ENCODE measurements at places on chromosomes 1 and 21.

DNA sequence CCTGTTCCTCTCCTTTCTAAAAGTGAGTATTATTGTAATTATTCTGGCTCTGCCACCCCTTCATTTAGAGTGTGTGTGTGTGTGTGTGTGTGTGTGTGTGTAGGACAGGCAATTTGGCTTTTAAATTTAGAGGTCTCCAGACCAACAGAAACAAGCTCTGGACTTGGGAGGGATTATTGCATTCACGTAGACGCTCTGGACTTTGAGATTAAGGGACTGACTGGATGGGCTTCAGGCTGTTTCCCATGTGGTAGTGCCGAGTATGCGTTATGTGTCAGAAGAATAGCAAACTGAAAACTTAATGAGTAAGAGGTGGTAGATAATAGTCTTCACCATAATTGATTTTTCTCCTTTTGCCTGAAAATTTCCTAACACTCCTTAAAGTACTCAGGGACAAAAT, 281.9 kb downstream of the USP25 start:
- no peak for DNase-seq

DNA sequence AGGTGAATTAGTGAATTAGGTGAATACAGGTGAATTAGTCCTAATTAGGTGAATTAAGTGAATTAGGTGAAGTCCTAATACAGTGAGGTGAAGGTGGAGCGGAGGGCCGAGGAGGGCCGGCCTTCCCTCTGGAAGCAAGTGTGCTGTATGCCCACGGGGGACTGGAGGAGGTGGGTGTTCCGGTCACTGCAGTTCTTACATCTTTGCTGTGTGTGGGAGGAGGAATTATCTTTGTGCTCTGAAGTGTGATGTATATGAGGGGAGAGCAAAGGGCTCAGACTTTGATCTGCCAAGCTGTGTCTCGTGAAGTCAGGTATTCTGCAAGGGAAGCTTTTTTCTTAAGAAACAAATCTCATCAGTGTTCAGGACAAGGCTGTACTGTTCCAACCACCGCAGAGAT, 45.4 kb downstream of the AGPAT3 start:
- DNase-seq: no peak

- no peak for DNase-seq
These were observed 45.7 kb downstream of the SLC9A1 start for GRCh38 chr1:27109103-27109822.

DNA sequence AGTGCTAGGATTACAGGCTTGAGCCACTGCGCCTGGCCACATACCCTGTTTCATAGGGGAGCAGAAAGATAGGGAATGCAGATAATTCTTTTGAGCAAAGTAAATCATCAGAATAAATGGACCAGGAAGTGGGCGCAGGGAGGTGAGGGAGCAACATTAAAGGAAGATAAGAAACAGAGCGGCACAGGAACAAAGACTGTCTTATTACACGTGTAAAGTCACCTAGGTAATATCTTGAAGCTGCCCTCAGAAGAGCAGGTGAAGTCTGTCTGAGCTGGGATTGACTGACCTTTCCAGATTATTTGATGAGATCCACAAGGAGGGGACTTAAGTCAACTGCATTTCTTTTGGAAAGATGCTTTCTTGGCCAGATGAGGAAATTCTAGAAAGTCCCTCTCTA, 7.7 kb downstream of the EPRS1 start:
- no peak for DNase-seq

- no peak for DNase-seq
These were observed 42.5 kb downstream of the ZBTB40 start for GRCh38 chr1:22494144-22494543.

- DNase-seq: no peak
These were observed 199.1 kb upstream of the KCND3 start for GRCh38 chr1:112188611-112189010.

DNA sequence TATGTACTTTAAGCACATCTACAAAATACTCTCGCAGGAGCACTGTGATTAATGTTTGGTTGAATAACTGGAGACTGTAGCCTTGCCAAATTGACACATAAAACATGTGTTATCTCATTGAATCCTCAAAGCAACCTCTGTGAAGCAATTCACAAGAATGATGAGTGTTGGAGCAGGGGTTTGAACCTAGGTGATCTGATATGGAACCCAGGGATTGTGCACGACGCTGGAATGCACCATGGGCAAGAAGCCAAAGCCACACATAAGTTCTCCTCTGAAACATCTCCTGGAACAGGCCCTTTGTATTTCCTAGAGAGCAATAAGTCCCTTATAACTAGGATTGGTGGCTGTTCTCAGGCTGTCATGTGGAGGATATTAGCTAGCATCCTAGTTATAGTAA, 124.6 kb upstream of the IVNS1ABP start:
- no peak for DNase-seq

DNA sequence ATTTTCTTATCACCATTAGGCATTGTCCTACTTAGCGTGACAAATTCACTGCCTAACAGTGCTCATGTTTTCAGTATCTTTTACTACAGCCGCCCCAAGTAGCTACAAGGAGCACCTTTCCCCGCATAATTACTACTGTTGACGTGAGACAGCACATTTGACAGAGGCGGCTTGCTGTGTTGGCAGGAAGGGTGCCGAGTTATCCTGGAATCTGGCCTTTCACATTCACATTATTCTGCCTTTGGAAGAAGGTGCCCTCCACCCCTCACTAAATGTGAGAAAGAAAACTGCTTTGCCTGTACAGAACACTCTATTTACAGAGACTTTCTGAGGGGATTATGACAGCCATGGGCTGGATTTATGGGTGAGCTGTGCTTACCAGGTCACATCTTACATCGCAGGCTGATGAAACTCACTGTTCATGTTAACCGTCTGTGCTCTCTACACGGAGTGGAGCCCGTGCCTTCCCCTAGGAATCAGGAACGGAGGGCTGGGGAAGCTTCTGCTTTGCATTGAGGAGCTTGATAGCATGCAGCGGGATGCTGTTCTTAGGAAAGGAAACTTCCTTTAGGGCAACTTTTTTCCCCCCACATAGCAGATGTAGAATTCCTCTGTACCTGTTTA, 148.0 kb upstream of the ZRANB2 start:
- no peak for DNase-seq

GRCh38 chr1:52683367-52683940, 14.7 kb downstream of the COA7 start:
- DNase-seq: no peak

- DNase-seq: no peak
These were observed 27.2 kb downstream of the DPH5 start for GRCh38 chr1:100998426-100998825.

DNA sequence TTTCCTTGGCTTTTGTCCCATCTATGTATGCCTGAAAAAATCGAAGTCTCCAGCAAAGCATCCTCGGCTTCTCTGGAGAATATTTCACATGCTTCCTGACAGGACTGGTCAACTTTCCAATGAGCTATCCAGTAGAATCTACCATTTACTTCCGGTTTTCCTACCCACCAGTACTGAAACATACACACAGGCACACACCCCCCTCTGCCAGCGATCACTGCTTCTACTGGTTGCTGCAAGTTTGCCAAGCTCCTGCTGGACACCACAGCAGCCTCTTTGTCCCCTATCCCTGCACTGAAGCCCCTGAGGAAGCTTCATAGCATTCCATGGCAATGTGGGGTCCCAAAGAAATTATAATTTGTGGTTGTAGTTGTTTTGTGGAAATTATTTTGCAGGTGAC, 536.8 kb downstream of the MATN1 start:
- no peak for DNase-seq

DNA sequence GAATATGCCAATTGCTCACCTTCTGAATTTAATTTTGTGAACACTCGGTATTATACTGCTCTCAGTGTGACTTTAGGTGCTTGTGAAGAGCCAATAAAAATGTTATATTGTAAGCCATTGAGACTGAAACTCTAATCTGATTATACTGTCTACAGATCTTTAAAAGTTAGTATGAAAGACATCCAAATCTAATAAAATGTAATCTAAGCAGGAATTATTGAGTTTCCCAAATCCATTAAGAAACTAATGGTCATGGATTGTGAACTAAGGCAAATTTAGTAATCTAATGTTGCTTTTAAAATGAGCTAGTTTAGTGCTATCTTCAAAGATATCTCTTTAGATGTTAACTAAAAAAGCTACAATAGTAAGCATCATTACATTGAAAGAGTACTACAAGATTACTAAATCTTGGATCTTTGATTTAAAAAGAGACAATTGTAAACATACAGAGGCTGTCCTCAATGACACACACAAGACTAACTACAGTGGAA, 1132.4 kb upstream of the B3GALT2 start:
- DNase-seq: no peak

- DNase-seq: no peak
These were observed 62.7 kb downstream of the CAPN2 start for GRCh38 chr1:223775054-223775453.

- no peak for DNase-seq
These were observed 4.0 kb downstream of the SF3B4 start for GRCh38 chr1:149923626-149924025.

- no peak for DNase-seq
These were observed 58.3 kb downstream of the AKT3 start for GRCh38 chr1:243791586-243792267.

DNA sequence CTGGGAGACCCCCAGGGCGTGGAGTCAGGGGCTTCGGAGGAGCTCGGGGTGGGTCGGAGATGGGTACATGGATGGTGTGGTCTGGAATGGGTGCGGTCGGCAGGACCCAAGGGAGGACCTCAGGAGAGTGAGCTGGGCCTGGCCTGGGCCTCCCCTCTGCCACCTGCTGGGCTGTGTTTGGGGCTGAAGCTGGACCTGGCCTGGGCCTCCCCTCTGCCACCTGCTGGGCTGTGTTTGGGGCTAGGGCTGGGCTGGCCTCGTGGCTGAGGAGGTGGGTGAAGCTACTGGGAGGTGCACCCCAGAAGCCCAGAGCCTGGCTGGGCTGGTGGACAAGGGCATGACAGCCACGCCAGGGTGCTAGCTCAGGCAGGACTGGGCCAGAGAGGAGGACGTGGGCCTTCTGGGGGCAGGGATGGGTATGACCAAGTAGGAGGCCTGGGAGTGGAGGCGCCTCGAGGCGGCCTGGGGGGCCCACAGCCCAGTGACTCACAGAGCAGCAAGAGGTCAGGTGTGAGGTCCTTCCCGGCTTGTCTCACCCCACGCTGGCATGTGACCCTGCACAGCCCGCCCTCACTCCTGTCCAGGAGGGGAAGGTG, 14.5 kb downstream of the SAMD11 start:
- no peak for DNase-seq

- DNase-seq: no peak
These were observed 46.7 kb downstream of the GALNT2 start for GRCh38 chr1:230113593-230114236.

GRCh38 chr1:214259353-214259977, 21.5 kb upstream of the SMYD2 start:
- DNase-seq: no peak

DNA sequence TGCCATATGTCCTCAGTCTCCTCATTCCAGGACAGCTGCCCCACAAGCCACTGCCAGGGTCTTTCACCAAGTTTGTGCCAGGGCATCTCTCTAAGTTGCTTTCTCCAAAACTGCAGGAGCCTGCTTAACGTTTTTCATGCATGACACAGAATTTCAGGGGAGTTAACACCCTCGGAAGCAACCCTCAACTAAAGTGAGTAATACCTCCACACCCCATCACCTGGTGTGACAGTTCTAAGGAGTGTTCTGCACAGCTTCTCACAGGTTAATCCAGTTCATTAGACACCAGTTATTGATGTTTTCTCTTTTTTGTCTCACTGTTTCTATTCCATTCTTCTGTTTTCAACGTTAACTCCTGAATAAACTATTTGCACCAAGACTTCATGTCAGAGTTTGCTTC, 115.0 kb downstream of the BACH1 start:
- DNase-seq: no peak

- no peak for DNase-seq
These were observed 11.9 kb downstream of the EXTL2 start for GRCh38 chr1:100882698-100883097.

DNA sequence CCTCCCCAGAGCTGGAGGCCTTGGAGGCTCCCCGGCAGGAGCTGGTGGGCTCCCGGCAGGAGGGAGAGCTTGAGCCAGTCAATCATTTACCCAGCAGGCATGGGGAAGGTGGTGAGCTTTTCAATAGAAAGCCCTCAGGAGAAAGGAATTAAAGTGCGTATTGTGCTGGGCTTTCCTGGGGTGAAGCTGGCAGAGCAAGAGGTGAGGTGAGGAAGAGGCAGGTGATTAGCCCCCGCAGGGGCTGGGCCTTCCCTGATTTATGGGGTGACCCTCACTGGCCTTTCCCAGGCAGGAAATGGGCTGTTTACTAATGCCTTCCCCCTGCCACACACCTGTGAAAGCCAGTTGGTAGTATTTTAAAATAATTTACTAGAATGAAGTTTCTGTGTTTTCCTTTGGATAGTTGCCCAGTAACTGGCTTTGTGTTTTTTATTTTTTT, 25.8 kb downstream of the CLDN14 start:
- no peak for DNase-seq

- no peak for DNase-seq
These were observed 30.6 kb upstream of the COL6A1 start for GRCh38 chr21:45950740-45951515.

- DNase-seq: no peak
These were observed 35.2 kb downstream of the NENF start for GRCh38 chr1:212467843-212468482.

GRCh38 chr21:21373969-21374368, 375.8 kb downstream of the NCAM2 start:
- DNase-seq: no peak

DNA sequence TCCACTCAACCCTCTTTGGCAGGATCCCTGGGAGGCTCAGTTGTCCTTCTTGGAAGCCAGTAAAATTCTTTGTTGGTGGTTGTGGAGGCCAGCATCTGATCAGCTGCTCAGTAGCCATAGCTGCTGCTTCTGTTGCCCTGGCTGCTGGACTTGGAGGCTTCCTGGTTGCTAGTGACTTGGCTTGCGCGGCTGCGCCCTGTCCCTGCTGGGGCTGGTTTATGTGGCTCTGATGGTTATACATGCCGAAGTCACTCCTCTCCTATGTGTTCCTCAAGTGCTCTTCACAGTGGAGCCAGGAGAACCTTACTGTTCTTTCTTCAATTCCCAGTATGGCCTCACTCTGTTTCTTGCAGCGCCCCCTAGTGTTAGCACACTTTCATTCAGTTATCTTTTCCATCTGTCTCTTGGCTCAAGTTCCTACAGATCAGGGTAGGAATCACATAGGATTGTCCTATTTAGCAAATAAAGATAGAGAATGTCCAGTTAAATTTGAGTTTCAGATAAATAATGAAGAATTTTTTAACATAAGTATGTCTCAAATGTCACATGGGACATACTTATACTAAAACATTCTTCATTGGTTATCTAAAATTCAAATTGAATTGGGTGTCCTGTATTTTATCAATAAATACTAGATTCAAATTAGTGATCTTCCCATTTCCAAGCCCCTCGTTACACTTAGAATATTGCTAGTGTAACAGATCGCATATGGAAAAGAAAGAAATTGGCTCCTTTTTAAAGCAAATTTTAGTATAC, 176.5 kb downstream of the TGFB2 start:
- DNase-seq: peak; percentile 63

- DNase-seq: no peak
These were observed 454.4 kb upstream of the ADGRL4 start for GRCh38 chr1:79460773-79461436.

GRCh38 chr1:18943162-18943561, 13.3 kb downstream of the IFFO2 start:
- DNase-seq: no peak

- DNase-seq: no peak
These were observed 451 bp downstream of the ADAMTSL4 start for GRCh38 chr1:150549496-150550221.
